ENCODE measurements at places on chromosomes 16 and 17. TPM values are rescaled to one million over a fixed set of nuclear protein-coding genes. Genes with fewer than 3 reads are reported as not detected.

PALB2 gene
- total RNA-seq, result 19.3 TPM

DNA sequence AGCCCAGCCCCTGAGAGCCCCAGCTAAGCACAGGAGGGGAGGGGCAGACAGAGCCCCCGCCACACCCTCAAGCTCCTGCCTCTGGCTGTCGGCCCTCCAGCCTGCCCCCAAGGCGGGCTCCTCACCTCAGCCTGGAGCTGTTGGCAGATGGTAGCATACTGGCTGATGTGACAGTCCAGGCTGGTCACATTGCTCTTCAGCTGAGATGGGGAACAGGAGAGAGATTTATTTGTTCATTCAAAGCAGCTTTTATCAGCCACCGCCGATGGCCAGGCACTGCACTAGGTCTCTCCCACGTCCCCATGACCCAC lies 14.8 kb downstream of the KIF18B start:
- no peak for DNase-seq

DNA sequence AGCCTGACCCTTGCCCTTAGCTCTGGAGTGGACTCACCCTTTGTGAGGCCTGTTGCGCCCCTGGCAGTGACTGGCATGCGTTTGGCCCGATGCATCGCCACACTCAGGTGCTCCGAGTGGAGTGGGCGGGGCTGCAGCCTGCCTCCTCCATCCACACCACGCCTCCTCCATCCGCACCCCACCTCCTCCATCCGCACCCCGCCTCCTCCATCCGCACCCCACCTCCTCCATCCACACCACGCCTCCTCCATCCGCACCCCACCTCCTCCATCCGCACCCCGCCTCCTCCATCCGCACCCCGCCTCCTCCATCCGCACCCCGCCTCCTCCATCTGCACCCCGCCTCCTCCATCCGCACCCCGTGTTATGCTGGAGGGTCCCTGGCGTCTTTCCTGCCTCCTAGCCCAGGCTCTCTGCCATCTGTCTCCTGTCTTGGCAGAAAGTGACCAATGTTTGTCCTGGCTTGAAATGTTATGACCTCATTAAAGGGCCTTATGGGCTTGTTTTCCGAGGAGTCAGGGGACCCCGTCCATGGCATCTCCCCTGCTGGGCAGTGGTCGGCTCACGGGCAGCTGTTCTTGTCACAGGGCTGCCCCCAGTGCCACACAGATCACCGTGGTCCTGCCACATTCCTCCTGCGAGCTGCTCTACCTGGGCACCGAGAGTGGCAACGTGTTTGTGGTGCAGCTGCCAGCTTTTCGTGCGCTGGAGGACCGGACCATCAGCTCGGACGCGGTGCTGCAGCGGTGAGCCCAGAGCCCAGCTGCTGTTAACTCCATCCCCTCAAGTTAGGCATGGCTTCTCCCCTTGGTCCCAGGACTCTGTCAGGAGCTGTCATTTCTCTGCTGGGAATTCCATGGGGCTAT lies 28.7 kb upstream of the MYO15B start:
- DNase-seq, result no peak

- DNase-seq, result no peak
Observed at GRCh38 chr17:15456972-15457722, 10.3 kb downstream of the CDRT4 start.

SLC13A5 gene
- total RNA-seq, result 2.2 TPM

DNA sequence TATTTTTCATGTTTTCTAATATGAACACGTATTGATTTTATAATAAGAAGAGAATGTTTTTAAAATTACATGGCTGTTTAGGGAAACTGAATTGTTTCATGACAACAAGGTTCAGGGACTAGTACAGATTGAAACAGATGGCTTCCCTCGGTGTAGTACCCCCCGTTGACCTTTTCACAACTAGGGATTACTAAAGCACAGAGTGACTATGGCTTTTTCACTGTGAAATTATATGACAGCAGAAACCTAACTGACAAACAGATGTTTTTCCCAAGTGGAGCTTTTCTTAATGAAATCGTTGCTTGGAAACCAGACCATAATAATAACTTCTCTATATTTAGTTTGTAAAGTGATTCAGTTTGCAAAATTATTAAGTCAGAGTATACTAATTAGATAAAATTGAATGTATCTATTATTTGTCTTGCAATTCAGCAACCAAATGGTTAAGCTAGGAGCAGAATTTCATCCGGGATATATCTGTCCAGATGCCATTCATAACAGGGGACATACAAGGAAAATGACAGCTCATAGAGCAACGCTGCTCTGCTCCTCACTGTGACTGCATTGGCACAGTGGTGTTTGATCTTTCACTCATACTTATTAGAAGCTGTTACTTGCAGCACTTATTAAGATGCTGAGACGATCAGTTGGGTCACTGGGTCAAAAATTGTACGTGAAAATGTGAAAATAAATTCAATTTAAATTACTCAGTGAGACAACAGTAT lies 111.7 kb downstream of the TANGO6 start:
- DNase-seq, result no peak

DNA sequence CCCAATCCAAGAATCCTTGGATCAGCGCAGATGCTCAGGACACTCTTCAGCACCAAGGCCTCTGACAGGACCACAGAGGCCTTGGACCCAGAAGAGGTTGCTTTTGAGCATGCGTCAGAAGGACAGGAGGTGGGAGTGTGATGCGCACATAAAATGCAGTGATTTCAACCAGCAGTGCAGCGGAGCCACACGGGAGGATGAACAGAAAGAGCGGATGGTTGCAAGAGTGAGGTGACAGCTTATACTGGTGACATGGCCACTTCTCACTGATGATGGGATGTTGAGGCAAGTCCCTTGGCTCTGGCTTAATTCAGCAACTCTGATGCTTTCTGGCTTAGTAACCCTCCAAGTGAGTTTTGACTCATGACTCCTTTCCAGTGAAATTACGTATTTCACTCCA lies 25.2 kb upstream of the ERN1 start:
- no peak for DNase-seq

GRCh38 chr16:12511708-12512107 lies 292.0 kb downstream of the CPPED1 start:
- DNase-seq, result no peak

DNA sequence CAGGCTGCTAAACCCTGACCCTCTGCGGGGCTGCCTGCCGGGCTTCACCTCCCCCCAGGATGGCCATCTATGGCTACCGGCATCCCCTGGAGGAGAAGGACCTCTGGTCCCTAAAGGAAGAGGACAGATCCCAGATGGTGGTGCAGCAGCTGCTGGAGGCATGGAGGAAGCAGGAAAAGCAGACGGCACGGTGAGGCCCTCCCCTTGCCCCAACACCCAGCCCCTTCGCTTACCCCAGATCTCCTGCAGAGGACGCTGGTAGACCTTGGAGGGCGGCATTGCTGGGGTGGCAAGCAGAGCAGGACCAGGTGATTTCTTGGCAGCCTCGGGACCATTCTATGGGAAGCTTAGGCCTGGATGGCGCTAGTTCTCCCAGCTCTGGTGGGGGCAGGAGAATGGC lies 24.5 kb downstream of the ABCC3 start:
- no peak for DNase-seq

DNA sequence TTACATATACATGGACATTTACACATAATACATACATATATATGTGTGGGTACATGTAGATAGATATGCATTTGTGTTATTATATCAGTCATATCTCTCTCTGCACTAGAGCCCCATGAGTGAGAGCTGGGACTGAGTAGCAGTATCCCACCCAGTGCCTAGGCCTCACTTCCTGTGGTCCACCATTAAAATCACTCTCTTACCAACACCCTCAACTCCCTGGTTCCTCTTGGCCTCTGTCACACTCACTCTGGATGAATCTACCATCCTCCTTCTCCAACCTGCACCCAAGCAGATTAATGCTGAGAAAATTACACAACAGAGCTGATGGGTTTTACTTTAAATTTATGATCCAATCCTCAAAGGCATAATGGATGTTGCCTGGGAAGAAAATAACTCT lies 4.9 kb upstream of the LYRM9 start:
- DNase-seq, result no peak

- no peak for DNase-seq
Observed at GRCh38 chr16:64251742-64252141, 870.1 kb downstream of the CDH11 start.

DNA sequence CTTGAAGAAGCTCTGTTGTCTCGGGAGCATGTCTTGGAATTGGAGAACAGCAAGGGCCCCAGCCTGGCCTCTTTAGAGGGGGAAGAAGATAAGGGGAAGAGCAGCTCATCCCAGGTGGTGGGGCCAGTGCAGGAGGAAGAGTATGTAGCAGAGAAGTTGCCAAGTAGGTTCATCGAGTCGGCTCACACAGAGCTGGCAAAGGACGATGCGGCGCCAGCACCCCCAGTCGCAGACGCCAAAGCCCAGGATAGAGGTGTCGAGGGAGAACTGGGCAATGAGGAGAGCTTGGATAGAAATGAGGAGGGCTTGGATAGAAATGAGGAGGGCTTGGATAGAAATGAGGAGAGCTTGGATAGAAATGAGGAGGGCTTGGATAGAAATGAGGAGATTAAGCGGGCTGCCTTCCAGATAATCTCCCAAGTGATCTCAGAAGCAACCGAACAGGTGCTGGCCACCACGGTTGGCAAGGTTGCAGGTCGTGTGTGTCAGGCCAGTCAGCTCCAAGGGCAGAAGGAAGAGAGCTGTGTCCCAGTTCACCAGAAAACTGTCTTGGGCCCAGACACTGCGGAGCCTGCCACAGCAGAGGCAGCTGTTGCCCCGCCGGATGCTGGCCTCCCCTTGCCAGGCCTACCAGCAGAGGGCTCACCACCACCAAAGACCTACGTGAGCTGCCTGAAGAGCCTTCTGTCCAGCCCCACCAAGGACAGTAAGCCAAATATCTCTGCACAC lies 21.2 kb downstream of the AKAP1 start:
- no peak for DNase-seq

HOXB1 gene
- total RNA-seq, result 0.79 TPM

GRCh38 chr16:72985995-72986394 lies 61.9 kb downstream of the ZFHX3 start:
- DNase-seq, result no peak

DNA sequence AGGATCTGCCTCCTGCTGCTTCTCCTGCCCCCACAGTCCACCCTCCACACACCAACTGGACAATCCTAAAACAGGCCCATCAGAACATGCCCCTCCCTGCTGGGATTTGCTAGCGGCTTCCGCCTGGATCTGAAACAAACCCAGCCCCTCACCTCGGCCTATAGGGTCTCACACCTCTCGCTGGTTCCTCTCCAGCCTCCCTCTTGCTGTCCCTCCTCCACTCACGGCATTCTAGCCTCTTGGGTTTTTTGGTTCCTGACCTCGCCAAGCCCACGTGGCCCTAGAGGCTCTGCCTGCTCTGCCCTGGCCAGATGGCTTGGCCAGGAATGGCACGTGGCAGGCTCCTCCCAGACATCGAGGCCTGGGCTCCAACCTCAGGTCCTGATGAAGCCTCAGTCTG lies 15.7 kb upstream of the MTSS2 start:
- DNase-seq, result no peak

MARVELD3 gene
- total RNA-seq, result 38.8 TPM

DNA sequence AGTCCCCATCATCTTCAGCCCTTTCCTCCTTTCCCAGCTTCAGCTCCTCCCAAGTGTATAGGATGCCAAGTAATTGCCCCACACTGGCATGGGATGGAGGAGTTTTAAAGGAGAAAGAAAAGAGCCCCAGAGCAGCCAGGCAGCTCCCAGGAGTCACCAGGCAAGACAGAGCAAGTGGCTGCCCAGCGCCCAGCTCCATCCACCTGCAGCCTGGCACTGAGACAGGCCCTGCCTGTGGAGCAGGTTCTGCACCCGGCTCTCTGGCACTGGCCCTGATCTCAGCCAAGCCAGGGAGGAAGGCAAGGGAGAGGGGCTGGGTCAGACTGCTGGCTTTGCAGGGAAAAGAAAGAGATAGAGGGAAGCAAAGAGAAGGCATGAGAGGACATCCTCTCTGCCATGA lies 21.7 kb downstream of the FOXN1 start:
- no peak for DNase-seq

GRCh38 chr16:24580665-24581064 lies 41.3 kb downstream of the RBBP6 start:
- DNase-seq, result no peak

GRCh38 chr16:5500526-5500925 lies 402.9 kb upstream of the EEF2KMT start:
- no peak for DNase-seq

GRCh38 chr16:72474501-72475123 lies 302.7 kb upstream of the PMFBP1 start:
- DNase-seq, result no peak

DNA sequence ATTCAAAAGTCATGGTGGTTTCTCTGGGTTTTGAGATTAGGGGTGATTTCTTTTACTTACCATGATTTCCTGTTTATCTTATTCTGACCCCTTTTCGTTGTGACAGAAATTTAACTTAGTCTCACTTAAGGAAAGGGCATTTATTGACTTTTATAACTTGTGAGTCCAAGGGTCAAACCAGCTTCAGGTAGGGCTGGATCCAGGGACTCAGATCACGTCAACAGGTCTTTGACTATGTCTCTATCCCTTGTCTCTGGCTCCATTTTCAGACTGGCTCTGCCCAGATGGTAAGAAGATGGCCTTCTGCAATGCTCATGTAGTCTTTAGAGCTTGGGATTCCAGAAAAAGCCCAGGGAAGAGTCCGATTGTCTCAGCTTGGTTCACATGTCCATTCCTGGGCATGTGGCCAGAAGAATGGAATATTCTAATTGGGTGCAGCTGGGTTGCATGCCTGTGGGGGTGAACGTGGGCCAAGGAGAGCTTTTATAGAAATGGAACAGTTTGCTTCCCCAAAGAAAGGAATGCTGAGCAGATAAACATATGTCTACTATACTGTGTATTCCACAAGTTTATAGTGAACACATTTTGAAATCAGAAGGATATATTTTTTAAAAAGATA lies 13.4 kb downstream of the USP43 start:
- DNase-seq, result no peak

DNA sequence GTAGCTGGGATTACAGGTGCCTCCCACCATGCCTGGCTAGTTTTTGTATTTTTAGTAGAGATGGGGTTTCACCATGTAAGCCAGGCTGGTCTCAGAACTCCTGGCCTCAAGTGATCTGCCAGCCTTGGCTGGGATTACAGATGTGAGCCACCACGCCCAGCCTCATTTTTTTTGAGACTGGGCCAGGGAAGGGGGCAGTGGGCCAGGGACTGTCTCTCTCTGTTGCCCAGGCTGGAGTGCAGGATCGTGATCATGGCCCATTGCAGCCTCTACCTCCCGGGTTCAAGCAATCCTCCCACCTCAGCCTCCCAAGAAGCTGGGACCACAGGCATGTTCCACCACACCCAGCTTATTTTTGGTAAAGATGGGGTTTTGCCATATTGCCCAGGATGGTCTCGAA lies 16.0 kb downstream of the RSL1D1 start:
- DNase-seq, result no peak

All from type B pancreatic cell (in vitro differentiated cells).